ENCODE measurements at places on chromosomes 2 and 18. TPM values are rescaled to one million over a fixed set of nuclear protein-coding genes. Genes with fewer than 3 reads are reported as not detected.
A peak's percentile ranks its signal among the peaks of the same experiment; 100 is the strongest.

- DNase-seq: no peak
Measured at GRCh38 chr2:122525336-122525735, 769.9 kb downstream of the TSN start.

- DNase-seq: no peak
Measured at GRCh38 chr2:203714112-203714511, 7.7 kb downstream of the CD28 start.

- DNase-seq: peak; percentile 76
Measured at GRCh38 chr2:223846515-223846914, 9.1 kb upstream of the AP1S3 start.

- DNase-seq: no peak
Measured at GRCh38 chr2:233037078-233037477, 4.6 kb downstream of the NEU2 start.

DNA sequence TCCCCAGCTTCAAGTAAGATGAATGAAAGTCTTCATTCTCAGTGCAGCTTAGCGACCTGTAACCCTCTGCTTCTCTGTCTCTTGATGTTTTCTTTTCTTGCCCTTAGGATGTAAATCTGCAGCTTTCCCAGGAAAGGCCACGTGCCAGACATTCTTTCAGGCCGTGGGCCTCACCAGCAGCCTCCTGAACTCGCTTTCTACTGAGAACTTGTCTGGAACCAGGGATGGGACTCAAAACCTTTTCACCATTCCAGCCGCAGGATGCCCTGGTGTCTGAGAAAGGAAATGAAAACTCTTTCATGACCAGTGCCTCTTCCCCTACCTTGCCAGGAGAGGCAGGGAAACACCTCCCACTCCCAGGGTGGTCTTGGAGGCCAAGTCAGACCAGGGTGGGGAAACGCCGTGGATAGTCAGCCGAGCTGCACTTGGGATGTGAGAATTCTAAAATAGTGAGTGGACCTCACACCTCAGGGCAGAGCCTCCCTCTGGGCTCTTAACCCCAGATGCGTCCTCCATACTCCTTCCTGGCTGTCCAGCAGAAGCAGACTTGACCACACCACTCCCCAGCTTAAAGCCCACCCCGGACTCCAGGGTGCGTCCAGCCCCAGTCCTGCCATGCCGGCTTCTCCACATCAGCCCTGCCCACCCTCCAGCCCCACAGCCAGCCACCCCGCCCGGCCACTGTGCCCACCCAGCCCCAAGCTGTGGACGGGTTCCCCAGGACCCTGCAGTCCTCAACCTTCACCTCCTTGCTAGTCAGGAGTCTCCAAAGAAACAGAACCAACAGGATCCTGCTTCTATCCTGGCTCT lies 115.5 kb downstream of the TWIST2 start:
- DNase-seq: no peak

- DNase-seq: no peak
Measured at GRCh38 chr2:137829251-137829650, 135.0 kb upstream of the HNMT start.

DNA sequence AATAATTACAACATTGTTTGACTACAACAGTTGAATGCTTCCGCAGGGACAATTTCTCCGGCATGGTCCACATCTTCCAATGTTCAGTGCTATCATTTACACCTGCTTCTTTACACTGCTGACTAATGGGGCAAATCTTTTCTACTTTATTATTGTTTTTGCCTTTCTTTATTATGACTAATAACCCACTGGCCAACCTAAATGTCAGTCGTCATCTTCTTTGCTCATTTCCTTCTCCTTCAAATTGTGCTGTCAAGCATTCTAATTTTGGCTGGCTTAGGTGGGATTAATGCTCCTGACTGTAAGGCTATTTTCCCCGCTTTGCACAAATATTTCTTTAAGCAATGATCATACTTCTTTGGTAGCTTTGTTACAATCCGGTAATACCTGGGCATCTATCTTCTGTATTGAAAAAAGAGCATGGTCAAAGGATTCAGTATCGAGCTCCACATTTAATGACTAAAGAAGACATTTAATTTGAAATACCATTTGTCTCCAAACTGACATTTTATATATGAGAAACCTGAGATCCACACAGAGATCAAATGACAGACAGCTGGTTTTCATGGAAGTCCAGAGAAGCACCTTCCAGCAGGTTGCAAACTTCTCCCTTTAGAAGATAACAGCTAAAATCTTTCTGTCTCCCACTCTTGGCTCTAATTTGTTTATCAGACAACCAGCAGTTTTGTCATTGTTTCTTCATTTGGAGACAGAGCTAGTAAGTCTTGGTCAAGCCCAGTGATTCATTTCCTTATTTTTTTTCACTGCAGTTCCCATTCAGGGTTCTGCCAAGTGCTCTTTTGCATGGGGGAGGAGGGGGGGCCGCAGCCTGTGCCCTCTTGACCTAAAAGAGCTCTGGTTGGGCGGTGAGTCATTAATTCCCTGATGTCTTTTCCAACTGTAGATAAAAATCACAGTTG lies 132.9 kb downstream of the SOCS6 start:
- DNase-seq: peak; percentile 88

DNA sequence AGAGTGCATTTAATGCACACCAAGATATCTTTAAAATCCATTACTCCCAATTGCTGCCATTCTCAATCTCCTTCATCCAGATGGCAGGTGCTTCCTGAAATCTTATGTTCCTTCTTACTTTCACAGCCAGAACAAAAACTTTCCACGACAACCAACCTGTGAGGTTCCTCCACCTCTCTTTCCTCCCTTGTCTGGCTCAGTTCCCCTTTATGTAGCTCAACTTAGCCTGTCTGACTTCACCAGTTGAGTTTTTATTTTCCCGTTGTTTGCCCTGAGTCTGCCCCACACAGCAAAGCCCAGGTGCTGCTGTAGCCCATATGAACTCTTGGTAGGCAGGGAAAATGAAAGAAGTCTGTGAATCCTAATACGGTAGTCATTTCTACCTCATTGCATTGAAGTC lies 112.5 kb downstream of the MREG start:
- DNase-seq: no peak

PPP1R1C gene
- total RNA-seq: 2.1 TPM

GALNT3 gene
- total RNA-seq: 22.9 TPM

SEPTIN10 gene
- total RNA-seq: 45.7 TPM

DNAH7 gene
- 2.1 TPM for total RNA-seq

CNNM3 gene
- total RNA-seq: 11.1 TPM

RNF144A gene
- 23.5 TPM for total RNA-seq

ADGRF3 gene
- 0.08 TPM for total RNA-seq

Data from kidney epithelial cell (primary cell).